ENCODE measurements at places on chromosomes 12 and 14.

DNA sequence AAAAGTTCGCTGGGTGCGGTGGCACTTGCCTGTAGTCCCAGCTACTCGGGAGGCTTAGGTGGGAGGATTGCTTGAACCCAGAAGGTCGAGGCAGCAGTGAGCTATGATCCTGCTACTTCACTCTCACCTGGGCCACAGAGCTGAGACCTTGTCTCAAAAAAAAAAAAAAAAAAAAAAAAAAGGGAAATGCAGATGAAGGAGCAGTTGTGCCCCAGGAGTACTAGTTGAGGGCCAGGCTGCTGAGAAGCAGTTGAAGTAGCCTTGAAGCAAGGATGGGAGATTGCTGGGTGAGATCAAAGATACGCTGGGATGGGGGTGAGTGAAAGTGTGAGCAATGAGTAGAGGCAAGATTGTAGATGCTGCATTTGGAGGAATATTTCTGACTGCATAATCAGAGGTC, 93.4 kb upstream of the DNM1L start:
- DNase-seq, result no peak

GRCh38 chr12:52980096-52980649, 26.1 kb upstream of the EIF4B start:
- DNase-seq, result no peak

- DNase-seq, result no peak
Measured at GRCh38 chr12:91628656-91629055, 446.0 kb upstream of the DCN start.

DNA sequence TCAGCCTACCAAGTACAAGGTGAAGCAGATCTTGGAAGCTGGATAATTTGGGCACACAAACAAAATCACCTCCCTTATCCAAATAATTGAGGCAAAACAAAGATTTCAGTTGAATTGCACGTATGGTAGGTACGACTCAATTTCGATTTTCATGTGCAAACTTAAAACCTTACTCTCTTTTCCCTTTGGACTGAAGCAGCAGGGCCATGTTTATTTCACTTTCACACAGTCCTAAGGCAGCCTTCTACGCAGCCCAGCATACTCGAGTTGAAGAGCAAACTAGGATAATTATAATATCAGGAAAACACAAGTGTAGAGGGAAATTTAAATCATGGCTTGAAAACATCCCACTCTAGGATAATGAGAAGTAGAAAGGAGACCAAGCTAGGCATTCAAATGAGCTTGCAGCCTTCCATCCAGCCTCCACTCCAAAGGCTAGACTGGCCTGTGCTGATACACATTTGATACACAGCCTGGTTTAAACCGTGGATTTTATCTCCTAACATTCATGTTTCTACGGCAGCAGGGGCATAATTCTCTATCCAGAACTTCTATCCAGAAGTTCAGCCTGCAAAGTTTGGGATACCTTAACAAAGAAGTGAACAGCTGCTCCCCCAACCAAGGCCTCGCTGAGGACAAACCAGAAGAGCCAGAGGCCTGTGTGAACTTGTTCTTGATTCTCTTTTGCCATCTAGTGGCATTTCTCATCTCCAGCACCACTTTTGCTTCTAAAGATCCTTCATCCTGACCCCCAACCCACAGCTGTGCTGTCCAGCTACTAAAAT, 2.4 kb upstream of the RNASE7 start:
- DNase-seq, result peak; percentile 35

DNA sequence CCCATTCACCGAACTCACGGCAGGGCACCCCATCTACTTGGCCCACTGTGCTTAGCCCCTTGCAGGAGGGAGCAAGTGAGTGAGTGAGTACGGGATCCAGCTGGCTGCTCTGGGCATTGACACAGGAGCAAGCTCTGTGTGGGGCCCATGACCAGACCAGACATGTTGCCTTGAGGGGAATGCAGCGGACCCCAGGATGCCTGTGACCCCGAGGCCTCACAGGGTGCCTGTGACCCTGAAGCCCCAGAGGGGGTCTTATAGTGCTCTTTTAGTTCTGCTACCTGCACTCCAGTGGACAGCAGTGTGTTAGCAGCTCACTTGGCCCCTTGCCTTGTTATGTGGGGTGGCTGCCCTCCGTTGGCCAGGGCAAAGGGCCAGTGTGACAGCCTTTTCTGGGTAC, 255.8 kb downstream of the ETNK1 start:
- DNase-seq, result no peak

DNA sequence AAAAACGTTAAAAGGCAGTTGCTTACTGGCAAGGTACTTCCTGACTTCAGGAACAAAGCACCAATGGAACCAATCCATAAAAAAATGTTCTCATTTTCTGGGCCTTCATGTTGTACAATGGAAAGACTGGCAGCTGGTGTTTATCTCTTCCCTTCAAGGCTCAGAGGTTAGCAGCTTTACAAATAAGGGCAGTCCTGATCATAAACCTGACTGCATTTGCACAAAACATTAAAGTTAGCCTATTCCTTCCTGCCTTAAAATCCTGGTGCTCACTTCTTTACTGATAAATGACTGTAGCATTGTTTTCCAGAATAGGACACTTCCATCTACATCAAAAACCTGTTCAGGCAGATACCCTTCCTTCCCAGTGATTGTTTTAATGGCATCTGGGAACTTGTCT, 19.2 kb downstream of the IL26 start:
- DNase-seq, result no peak

DNA sequence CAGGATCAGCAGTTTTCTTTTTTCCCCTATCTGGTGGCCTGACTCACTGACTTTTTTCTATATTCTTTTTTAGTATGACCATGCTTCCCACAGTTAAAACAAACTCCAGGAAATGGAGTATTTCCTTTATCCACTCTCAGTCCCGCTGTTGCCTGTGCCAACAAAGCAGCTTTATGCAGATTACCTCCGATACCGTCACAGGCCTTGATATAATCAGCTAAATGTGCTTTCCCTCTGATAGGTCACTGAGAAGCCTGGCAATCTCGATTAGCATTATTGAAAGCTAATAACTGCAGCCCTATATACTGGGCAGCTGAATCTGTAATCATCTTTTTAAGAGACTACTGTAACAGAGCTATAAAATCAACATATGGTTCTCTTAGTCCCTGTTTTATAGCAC, 243.6 kb downstream of the KIF21A start:
- DNase-seq, result no peak

GRCh38 chr14:36659822-36660735, 1.6 kb upstream of the PAX9 start:
- peak; percentile 94 for DNase-seq

DNA sequence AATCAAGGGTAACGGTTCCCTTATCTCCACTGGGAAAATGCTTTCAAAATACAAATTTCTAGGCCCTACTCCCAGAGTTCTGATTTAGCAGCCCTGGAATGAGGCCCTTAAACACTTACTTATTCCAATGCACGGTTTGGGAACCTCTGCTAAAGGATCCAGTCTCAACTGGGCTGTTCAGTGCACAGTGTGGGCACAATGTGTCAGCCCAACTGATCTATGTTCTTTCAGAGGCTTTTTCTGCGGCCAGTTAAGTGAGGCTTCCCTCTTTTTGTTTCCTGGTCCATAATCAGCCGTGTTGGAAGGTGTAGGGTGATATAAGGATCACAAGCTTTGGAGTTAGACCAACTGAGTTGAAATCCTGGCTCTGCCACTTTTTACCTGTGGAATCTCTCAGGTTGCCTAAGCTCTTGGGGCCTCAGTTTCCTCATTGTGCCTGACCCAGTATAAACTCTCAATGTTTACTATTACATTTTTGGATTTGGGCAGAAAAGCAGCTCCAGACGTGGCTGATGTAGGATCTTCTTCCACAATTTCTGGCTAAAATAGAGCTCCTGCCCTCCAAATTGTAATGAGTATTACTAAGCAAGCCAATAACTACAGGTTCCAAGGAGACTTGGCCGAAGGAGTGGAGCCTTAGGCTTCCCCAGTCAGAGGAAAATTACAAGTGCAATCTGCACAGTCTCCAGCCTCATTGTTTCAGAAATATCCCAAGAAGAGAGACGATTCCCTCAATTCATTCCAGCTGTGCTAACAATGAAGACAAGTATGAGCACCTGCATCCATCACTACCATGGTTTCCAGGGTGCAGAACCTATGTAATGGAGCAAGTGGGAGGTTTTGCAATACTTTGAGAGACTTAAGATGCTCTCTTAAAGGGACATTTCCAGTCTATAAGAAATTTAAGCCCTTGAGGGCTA, 2.3 kb upstream of the ANGEL1 start:
- DNase-seq, result no peak

Data from DMS79 treated with DMSO at 0.1 percent for 48 hours (cell line).